ENCODE measurements at places on chromosomes 5 and 9.

DNA sequence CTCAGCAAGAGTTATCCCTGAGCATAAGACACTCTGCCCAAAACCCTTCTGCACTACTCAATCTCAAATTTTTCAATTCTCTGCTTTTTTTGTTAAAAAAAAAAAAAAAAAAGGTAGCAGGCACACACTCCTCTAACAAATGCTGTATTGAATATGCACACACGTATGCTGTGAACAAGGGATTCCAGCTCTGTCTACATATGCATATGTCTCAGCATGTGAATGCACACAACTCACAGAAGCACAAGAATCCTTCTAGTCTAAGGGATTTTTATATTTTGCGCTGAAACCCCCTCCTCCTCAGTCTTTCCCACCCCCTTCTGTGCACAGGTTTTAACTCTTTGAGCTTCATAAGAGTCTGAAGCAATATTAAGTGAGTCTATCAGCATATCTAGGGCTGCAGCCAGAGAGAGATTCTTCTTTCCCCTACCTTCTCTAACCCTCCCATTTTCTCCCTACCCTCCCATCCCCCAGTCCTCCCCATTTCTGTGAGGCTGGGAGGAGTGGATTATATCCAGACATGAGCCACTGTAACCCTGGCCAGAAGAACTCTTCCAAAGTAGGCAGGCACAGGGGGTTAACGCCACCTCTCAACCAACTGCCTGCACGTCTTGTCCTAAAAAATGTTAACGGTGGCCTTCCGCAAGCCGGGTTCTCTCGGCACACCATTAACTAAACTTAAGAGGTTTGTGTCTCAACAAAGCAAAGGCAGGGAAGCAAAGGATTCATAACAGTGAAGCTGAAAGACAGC is 1.0 kb downstream of the GABRB2 start:
- H3K4me3 ChIP-seq = no peak overlapping the region
- H3K36me3 ChIP-seq = no peaks in the 10 kb centered on the region
- no peaks in the 10 kb centered on the region for H3K4me1 ChIP-seq
- no peak overlapping the region for H3K27ac ChIP-seq

GRCh38 chr9:91150998-91151717 is 210.6 kb downstream of the AUH start:
- peak overlapping the region; percentile 81 for H3K27ac ChIP-seq
- H3K36me3 ChIP-seq = no peaks in the 10 kb centered on the region
- H3K4me1 ChIP-seq = no peaks in the 10 kb centered on the region
- H3K27me3 ChIP-seq = no peaks in the 10 kb centered on the region
- H3K4me3 ChIP-seq = no peak overlapping the region
- DNase-seq = no peak

GRCh38 chr9:130138171-130138653 is 34.0 kb upstream of the NCS1 start:
- H3K27ac ChIP-seq = peak overlapping the region; percentile 45
- H3K4me1 ChIP-seq = no peaks in the 10 kb centered on the region
- no peaks in the 10 kb centered on the region for H3K27me3 ChIP-seq
- H3K4me3 ChIP-seq = no peak overlapping the region
- no peaks in the 10 kb centered on the region for H3K36me3 ChIP-seq

- no peaks in the 10 kb centered on the region for H3K36me3 ChIP-seq
- H3K27me3 ChIP-seq = no peaks in the 10 kb centered on the region
- H3K4me1 ChIP-seq = no peaks in the 10 kb centered on the region
- no peak for DNase-seq
These were observed 2262.8 kb upstream of the ACO1 start for GRCh38 chr9:30121611-30122010.

DNA sequence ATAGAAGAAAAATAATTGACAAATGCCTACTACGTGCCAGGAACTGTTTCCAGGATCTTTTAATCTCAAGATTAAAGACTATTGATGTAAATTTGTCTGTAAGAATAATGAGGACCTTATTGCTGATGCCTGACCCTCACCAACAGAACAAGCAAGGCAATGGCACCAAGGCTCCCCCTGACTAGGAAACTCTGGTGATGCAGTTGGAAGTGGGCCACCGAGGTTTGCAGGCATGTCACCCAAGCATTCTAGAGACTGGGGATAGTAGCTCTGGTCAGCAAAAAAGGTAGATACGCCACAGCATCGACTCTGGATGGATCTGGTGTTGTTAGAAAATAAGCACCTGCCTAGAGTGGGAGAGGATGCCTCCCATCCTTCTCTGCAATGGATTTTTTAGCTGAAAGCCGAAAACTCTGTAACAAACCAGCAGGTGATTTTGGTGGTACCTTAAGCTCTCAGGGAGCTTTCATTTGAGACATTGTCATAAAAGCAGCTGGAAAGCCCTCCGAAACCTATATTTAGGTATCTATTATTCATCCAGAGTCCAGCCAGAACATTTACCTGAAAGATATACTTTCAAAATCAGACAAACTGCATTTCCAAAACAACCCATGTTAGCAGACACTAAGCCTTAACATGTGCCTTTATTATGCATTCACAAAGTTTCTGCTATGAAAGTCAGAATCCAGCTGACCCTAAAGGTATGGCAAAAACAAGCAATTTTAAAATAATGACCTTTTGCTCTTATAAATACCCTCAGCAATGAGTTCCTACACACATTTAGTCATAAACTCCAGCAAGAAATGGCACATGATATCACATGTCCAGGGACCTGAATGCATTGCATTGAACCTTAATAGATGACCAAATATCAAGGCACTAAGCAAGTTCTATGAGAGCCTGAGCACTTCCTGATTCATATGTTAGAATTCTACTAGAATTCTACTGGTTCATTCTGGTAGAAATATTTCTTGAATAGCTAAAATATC is 308.4 kb downstream of the PDE4D start:
- H3K27ac ChIP-seq = no peak overlapping the region
- no peak for DNase-seq
- H3K4me1 ChIP-seq = no peaks in the 10 kb centered on the region
- H3K36me3 ChIP-seq = no peaks in the 10 kb centered on the region
